ENCODE measurements at places on chromosomes 1 and 21.

- no peak for DNase-seq
Observed at GRCh38 chr1:180033390-180033789, 78.8 kb downstream of the CEP350 start.

- peak; percentile 80 for DNase-seq
Observed at GRCh38 chr21:15659753-15660422, 69.9 kb upstream of the USP25 start.

DNA sequence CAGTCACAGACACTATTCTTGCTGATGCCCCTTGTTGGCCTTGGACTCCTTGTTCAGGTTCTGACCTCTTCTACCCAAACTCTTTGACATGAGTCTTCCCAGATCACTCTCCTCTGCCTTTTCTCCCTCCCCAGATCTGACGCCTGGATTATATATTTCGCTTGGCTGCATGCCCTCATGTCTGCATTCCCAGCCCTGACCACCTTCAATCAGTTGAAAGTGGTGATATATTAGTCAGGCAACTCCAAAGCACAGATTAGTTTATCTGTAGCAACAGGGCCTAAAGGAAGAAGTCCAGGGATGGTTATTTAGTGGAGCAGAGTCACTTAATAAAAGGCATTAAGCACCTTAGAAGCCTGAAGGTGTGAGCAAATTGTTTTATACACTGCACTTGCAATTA is 110.0 kb upstream of the GUCA2B start:
- no peak for DNase-seq

- DNase-seq = no peak
Observed at GRCh38 chr1:110234691-110235090, 24.6 kb downstream of the KCNC4 start.

- no peak for DNase-seq
Observed at GRCh38 chr1:156914440-156914856, 6.0 kb upstream of the LRRC71 start.

GRCh38 chr1:225441314-225442122 is 13.7 kb upstream of the LBR start:
- peak; percentile 87 for DNase-seq

DNA sequence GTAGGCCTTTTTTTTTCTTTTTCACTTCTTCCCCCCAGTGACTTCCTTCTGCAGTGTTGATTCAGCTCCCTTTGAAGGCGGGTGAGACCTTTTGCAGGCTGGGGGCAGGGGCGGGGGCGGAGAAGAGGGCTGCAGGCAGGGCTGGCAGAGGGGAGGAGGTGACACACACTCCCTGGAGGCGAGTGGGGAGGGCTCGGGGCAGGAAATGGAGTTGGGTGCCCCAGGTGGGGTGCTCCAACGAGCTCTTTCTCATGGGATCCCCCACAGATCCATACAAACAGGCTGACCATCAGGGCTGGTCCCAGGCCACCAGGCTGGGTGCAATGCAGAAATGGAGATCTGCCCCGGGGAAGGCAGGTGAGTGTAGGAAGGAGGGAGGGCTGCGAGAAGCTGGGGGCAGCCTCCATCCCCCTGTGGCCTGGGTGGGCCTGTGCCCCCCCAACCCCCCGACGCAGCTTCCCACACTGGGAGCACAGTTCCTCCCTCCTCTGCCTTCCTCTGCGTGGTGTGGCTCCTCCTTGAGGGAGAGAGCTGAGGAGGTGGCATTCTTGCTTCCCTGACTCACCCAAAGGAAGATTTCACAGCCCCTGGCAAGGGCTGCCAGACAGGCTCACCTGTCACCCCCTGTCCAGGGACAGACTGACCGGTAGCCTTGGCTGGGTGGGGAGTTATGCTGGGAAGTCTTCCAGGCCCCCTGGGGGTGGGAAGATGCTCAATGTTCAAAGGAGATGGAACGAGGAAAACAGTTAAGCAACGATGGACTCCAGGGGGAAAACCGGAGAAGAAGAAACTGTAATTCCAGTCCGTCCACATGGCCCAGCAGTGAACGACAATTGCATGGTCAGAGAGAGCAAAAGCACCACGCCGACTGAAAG is 7.1 kb upstream of the ITGB2 start:
- DNase-seq = peak; percentile 42

DNA sequence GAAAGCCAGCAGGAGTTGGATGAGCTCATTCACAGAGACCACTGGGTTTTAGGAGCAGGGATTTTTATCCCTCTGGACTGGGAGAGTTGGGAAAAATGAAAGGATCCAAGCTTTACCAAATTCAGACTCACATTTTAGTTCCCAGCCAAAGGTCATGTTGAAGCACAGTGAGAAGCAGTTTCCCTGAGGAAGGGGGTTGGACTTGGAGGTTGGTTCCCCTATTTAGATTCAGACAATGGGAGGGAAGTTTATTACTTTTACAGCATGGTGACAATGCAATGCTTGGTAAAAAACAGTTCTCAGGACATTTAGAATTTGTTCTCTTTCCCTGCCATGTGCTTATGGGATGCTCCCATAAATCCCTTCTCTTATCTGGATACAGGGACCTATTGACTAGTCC is 57.3 kb upstream of the ZNF648 start:
- no peak for DNase-seq

DNA sequence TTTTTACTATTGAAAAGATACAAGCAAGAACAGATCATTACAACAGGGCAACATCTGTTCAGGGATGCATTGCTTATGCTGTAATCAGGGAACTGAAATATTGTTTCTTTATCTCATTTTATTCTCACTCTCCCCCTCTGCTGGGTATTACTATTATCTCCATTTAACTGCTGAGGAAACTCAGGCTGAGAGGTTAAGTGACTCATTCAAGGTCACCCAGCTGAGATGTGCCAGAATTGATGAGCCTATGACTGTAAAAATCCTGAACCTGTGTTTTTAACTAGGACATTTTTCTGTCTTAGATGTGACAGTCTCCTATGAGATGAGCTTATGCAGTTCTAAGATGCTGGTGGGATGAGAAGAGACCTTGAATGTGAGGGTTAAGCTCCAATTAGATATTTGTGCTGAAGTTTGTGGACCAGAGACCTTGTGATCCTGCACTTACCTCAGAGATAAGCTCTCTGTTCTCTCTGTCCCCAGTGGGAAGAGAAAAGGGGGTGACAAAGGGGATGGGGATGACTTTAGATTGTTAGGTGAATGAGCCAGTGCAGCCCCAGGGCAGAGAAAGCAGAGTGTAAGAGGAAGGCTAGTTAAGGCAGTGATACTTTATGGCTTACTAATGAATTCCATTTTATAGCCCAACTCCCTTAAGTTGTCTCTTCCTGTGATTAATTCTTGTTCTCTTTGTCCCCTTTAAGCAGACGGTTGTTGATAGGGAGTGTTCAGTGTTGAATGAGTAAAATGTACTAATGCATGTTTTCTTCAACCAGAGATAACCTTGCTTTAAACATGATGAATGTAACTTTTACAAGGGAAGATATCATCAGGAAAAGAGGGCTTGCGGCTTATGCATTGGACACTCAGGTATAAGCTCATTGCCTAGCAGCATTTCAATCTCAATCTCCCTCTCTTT is 111.4 kb downstream of the HLX start:
- no peak for DNase-seq

- DNase-seq = no peak
Observed at GRCh38 chr1:181759481-181759880, 276.2 kb downstream of the CACNA1E start.

GRCh38 chr1:47797575-47797974 is 199.6 kb downstream of the TRABD2B start:
- no peak for DNase-seq

GRCh38 chr1:167043752-167044488 is 46.3 kb downstream of the GPA33 start:
- peak; percentile 85 for DNase-seq

DNA sequence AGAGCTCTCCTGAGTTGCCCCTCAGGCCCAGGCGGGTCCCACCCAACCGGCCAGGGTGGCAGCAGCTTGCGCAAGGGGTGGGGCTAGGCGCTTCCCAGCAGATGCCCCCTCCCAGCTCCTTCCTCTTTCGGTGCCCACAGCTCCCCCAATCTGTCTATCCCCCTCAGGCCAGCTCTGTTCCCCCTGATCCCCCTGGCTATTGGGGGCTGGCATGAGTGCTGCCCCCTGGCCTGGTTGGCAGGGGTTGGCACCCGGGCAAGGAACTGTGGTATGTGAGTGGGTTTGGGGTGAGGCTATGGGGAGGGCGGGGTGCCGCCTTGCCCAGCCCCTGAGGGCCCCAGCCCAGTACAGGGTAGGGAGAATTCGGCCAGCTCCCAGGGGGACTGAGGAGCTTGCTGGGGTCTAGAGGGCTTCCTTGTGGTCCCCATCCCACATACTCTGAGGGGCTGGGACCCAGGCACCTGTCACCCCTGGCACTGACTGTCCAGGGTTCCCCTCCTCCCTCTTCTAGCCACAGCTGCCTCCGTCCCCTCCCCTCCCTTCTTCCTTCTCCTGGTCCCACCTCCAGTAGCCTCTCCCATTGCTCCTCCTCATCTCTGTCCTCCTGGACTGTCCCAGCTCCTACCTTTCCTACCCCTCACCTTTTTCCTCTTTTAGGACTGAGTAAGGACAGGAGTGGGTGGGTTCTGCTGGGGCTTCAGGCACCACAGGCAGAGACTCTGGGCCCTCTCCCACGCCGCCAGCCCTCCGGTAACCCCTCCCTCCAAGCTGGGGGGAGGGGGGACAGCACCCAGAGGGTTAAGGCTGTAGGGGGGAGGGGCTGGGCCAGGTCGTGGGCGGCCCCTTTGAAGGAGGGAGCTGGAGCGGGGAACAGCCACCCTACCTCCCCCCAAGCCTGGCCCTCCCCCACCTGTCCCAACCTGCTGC is 5.7 kb downstream of the ZBTB7B start:
- DNase-seq = peak; percentile 76

- peak; percentile 78 for DNase-seq
Observed at GRCh38 chr1:17603091-17603841, 63.8 kb downstream of the ARHGEF10L start.
